T-helper 2 cell (primary cell): ENCODE measurements at places on chromosomes 7 and 10.

DNA sequence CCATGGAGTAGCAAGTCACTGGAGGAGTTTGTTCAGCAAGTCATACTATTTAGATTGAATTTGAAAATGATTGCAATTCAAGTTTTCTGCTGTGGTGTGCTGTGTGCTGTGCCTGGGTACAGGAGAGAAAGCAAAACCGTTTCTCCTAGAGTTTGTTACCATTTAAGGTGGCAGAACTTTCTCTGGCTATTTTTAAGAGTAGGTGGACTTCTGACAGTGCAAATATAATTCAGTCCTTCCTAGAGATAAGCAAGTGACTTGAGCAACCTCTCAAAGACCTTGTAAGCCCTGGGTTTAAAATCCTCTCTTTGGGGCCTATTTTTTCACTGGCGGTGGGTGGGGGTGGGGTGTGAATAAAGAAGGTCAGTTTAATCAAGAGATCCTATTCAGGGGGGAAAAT lies 42.9 kb upstream of the FGL2 start:
- no peak for DNase-seq

- DNase-seq = no peak
Observed at GRCh38 chr7:122887198-122887597, 938 bp upstream of the CADPS2 start.

GRCh38 chr10:118595064-118595420 lies 406 bp downstream of the PRLHR start:
- no peak for DNase-seq

DNA sequence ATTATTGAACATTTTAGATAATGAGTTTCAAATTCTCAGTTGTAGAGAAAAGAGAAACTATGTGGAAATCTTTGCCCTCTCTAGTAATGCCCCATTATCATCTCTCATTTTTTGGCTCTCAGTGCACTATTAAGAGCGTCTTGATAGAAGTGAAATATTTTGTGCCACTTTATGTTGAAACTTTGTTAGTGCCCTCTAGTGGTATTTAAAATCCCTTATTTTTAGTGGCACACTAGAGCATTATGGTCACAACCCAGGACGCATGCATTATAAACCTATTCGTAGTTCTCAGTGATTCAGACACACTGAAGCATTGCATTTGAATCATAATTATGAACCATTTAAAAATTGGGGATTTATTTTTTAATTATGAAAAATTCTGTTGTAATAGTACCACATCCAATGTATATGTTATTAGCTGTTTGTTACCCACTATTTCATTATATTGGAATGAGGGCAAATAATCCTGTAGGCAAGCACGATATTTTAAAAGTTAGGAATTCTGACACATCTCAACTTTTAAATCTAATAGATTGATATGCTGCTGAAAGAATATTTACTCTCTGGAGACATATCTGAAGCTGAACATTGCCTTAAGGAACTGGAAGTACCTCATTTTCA lies 21.9 kb downstream of the PDCD4 start:
- DNase-seq = no peak
